Right lobe of liver (tissue), 6 donors: ENCODE measurements at places on chromosomes 7 and 10.

DNA sequence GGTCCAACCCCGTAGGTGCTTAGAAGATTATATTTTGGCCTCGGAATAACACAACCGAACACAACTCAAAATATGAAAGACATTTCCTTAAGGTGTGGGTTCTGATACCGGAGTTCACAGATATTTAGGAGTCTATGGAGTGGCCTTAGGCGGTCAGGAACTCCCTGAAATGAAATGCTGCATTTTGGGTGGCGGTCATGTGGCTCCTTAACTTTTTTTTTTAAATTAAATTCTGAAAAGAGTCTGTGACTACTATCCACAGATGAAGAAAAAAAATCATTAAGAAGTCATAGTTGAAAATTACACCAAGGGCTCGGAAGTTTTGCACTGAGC, 290.9 kb upstream of the NFE2L3 start:
- DNase-seq: no peak

DNA sequence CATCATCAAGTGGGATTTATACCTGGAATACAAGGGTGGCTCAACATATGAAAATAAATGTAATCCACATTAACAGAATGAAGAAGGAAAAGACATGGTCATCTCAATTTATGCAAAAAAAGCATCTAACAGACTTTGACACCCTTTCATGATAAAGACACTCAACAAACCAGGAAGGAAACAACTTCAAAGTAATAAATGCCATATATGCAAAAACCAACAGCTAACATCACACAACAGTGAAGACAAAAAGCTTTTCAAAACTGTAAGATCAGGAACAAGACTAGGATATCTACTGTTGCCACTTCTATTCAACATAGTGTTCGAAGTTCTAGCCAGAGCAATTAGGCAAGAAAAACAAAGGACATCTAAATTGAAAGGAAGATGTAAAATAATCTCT, 22.9 kb downstream of the TNPO3 start:
- no peak for DNase-seq

GRCh38 chr7:73841689-73842066, 638 bp downstream of the METTL27 start:
- DNase-seq: no peak

GRCh38 chr10:24553051-24553612, 170.6 kb downstream of the ARHGAP21 start:
- no peak for DNase-seq

GRCh38 chr7:157073335-157073734, 62.9 kb upstream of the MNX1 start:
- no peak for DNase-seq

- no peak for DNase-seq
Observed at GRCh38 chr7:33195264-33195663, 65.9 kb downstream of the BBS9 start.

DNA sequence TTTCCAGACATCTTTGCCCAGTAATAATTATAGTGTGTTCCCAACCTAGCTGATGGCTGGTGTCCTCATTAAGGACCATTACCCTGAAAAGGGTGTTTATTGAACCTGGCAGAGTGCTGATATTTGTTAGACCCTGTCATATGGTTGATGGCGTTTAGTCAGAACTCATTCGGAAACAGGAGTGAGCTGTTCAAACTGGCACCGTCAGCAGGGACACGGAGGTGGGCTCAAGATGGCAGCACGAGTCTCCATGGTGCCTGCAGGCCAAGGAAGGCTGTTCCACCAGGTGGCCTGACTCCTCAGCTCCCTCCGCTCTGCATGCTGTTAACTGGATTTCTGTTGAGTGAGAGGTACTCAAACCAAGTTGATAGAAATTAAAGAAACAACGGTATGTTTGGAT, 589.1 kb upstream of the MGMT start:
- DNase-seq: no peak

GRCh38 chr10:45582386-45582781, 90.2 kb downstream of the ZFAND4 start:
- DNase-seq: no peak

DNA sequence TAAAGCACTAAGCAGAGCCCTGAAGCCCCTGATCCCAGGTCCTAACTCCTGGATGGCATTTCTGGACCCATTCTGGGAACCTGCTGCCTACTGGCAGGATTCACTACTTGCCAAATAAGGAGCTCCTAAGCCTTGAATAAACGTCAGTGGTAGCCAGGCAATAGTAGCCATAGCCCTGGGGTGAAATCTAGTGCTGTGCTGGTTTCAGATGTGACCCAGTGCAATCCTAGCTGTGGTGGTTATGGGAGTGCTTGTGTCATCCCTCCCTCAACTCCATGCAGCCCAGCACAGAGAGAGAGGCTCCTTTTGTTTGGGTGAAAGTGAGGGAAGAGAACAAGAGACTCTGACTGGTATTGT, 43.7 kb downstream of the PCLO start:
- no peak for DNase-seq

DNA sequence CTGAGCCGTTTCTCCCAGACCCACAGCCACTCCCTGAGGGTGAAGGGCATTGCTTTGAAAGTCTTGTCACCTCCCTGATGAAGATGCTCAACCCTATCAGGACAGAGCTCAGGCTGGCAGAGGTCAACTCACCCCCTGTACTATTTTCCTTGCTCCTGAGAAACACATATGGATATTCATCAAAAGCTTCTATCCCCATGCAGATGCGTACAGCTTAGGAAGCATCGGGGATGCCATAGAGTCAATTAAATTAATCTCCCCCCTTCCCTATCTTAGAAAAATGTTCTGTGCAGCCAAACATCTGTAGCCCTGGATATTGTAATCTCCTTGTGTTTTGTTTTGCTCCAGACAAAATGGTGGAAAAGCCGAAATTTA, 67.2 kb downstream of the EMX2 start:
- no peak for DNase-seq

GRCh38 chr7:32126843-32127242, 56.6 kb upstream of the PDE1C start:
- DNase-seq: no peak

DNA sequence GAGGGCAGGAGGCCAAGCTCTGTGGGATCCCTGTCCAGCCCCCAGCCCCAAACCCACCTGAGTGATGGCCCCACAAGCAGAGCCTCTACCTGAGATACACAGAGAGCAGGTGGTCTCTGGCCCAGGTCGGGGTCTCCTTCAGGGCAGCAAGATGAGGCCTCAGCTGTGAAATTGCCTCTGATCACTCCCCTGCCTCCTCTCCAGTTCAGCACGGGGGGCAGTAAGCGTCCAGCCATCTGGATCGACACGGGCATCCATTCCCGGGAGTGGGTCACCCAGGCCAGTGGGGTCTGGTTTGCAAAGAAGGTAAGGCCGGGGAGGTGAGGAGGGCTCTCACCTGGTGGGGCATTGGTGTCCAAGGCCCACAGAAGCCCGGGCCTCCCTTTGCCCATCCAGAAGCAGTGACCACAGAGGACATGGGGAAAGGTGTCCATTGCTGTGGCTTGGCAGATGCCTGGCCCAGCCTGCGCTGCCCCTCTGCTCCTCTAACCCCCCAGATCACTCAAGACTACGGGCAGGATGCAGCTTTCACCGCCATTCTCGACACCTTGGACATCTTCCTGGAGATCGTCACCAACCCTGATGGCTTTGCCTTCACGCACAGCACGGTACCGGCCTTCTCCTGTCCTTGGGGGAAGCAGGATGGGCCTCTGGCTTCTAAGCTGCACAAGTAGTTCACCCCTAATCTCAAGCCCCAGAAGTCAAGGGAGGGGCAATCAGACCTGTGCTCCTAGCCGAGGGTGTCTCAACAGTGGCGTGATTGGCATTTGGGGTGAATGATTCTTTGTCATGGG, 3.1 kb downstream of the CPA1 start:
- DNase-seq: peak; percentile 40

DNA sequence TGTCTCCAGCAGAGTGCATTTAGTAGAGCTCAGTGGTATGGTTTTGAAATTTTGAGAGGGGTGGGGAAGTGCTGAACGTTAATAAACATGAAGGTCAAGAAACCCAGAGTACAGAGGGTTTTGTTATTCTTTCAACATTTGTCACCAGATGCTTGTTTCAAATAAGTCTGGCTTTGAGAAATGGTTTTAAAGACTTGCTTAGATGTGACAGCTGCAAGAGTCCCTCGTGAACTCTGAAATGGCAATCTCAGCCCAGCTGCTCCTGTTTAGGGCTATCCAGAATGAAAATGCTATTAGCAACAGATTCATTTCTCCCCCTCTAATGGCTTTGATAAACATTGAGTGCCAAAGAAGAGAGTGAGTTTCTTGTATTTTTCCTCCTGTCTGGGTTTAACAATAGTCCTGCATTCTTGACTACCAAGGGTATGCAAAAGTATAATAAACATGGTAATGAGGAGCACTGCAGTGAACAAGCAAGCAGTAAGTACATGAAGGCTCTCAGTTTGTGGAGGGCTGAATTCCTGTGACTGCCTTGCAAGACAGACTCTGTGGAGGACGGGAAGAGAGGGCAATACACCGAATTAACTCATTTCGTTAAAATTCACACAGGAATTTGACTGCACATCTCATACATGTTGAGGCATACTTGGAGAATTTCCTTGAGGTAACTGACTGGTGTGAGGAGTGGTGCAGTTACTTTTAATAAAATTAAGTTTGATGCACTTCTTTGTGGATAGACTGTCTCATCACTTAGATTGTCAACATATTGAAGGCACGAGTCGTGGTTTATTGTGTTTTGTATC, 490.9 kb downstream of the REEP3 start:
- DNase-seq: no peak

GRCh38 chr7:104124893-104125477, 82.8 kb downstream of the ORC5 start:
- no peak for DNase-seq

DNA sequence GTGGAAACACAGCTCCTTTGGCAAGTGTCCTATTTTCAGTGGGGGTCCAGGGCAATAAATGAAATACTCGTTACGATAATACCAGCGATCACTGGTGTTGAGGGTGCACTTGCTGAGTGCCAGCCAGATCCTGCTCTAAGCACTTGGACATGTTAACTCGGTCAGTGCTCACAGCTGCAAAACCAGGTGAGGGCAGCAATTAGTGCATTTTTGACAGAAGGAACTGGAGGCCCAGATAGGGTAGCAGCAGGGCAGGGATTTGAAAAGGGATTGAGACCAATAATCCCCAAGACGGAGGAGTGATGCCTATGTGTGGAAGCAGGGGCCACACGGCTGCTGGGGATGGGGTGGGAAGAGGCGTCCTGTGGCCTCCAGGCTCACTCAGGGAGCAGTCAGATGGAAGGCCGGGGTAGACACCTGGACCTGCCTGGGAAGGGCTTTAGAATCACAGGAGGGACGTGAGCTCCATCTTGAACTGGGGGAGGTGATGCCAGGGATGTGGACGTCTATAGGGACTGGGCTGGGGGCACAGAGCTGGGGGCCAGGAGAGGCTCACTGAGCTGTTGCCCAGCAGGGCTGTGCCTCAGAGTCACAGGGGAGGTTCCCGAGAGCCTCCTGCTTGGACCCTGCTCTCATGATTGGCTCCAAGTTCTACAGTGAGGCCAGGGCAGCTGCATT, 14.3 kb downstream of the PTPRE start:
- no peak for DNase-seq

- no peak for DNase-seq
Observed at GRCh38 chr7:128053023-128053422, 21.8 kb upstream of the LRRC4 start.

GRCh38 chr7:130891254-130892094, 157.5 kb upstream of the KLF14 start:
- peak; percentile 50 for DNase-seq

DNA sequence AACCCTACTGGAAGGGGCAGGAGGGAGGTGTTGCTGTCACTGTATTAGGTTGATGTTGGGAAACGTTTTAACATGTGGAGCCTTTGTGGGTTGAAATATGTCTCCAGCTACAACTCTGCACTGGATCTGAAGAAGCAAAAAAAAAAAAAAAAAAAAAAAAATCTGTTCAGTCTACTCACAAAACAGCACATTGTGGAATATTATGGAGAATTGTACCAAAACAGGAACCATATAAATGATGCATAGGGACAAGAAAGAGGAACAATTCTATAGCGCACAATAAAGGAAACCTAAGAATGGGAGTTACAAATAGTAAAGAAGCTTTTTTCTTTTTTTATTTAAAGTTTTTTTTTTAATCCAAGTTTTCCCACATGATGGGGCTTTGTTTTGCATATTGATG, 63.8 kb downstream of the CCSER2 start:
- no peak for DNase-seq

DNA sequence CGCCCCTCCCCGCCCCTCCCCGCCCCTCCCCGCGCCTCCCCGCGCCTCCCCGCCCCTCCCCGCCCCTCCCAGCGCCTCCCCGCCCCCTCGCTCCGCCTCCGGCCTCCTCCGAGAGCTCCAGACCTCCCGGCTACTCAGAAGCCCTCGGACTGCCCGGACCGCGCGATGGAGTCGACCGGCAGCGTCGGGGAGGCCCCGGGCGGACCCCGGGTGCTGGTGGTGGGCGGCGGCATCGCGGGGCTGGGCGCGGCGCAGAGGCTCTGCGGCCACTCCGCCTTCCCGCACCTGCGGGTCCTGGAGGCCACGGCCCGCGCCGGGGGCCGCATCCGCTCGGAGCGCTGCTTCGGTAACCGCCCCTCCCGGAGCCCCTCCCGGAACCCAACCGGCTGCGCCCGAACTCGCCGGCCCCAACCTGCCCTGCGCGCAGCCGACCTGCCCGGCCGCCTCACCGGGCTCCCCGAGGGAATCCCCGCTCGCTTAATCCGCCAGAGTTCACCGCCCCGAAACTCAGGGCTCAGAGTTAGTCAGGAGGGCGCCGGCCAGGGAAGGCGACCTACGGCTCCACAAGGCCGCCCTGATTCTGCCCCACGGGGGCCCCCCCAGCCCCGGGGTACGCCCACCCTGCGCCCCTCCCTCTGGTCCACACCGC, at the start of gene PAOX:
Gene PAOX (plus strand): TSS at position 111 of the 649 bp plus-strand sequence. CDS start 55 bp downstream, at position 166.
- peak; percentile 86 for DNase-seq

GRCh38 chr7:120869700-120870099, 11.8 kb upstream of the TSPAN12 start:
- DNase-seq: no peak

- DNase-seq: no peak
Observed at GRCh38 chr7:79822620-79823240, 311.9 kb upstream of the GNAI1 start.

GRCh38 chr7:70239918-70240317, 641.6 kb downstream of the AUTS2 start:
- no peak for DNase-seq

- DNase-seq: no peak
Observed at GRCh38 chr7:90842430-90842788, 246.3 kb downstream of the CDK14 start.

- DNase-seq: no peak
Observed at GRCh38 chr10:128242641-128243040, 116.4 kb upstream of the MKI67 start.

DNA sequence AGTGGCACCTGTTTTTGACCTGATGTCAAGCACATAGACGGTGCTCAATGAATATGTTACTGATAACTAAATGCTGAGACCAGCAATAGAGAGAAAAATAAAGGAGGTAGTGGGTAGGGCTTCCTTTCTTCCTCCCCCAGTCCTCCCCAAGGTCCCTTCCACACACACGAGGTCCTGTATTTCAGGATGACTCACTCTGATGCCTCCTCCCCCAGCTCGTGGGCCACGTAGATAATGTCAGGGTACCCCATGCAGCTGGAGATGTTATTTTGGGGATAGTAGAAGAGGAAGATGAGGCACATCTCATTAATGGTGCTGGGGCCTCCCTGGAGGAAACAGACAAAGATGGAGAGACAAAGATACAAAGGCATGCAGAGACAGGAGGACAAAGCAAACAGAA, 17.3 kb downstream of the PRSS58 start:
- no peak for DNase-seq

- no peak for DNase-seq
Observed at GRCh38 chr10:27537787-27538186, 33.7 kb downstream of the RAB18 start.
